Stimulated activated memory B cell treated with anti-CD40 and anti-IgM and Interleukin-4, amounts not matched to agents 10 μg/mL and 1 μg/mL and 100 μg/mL, for 72 hours (primary cell): ENCODE measurements at places on chromosomes 3 and 15.

DNA sequence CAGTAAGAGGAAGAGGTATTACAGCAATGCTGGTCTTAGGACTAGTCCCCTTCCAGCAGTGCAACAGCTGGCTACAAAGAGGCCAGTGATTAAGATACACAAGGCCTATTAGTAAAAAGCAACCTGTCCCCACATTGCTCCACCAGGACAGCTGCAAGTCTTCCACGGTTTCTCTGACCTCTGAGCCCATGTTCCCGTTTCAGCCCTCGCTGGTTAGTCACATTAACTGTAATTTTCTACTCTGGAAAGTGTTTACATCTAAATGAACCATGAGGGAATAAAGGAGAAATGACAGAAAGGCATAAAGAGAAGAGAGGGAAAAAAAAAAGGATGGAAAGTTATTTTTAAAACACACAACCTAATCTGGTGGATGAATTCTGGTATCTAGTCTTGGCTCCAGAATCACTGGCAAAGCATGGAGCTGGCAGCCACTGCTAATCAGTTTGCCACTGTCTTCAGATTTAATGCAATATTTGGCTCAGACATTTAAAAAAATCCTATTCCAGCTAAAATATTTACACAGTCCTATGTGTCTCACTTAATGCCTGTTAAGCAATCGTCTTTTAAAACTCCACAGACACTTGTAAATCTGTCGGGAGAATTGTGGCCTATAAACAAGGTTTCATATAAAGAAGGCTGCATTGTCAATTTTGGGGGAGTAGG lies 154.9 kb downstream of the GREM1 start:
- H3K36me3 ChIP-seq: no peaks in the 10 kb centered on the region
- H3K4me3 ChIP-seq: no peak overlapping the region
- ATAC-seq: no peak
- H3K4me1 ChIP-seq: peaks cover 25% of the 10 kb centered on the region

DNA sequence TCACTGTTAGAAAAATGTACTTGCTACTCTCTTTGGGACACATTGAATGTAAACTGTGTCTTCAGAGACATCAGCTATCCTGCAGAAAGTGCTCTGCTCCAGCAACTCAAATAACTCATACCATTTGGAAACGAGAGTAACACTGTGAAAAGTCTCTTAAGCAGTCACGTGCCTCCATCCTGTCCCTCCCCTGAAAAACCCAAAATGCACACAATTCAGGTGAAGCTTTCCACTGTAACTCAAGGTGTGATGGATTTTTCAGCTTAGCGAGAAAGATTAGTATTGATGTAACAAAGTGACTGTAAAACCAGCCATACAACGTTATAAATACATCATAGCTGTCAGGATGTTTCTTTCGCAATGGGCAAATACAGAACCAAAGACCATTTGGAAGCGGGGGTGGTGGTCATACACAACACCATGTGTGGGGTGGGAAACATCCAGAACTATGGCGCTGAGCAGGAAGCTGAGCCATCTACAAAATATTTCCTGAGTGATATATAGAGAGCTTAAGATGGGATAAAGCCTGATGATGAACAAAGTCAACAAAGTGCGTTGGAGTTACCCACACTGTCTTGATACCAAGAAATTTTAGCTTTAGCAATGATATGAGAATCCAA lies 332.3 kb downstream of the FOXP1 start:
- no peak for ATAC-seq
- peaks cover 4% of the 10 kb centered on the region for H3K36me3 ChIP-seq
- H3K27me3 ChIP-seq: no peaks in the 10 kb centered on the region
- H3K27ac ChIP-seq: no peak overlapping the region
- H3K4me3 ChIP-seq: no peak overlapping the region

GRCh38 chr3:9780910-9781309 lies 11.2 kb upstream of the CAMK1 start:
- peak overlapping the region; percentile 97 for H3K27ac ChIP-seq
- no peaks in the 10 kb centered on the region for H3K27me3 ChIP-seq
- H3K36me3 ChIP-seq: peaks cover 40% of the 10 kb centered on the region
- ATAC-seq: no peak
- H3K4me3 ChIP-seq: peak overlapping the region; percentile 55

- no peak overlapping the region for H3K4me3 ChIP-seq
- no peak overlapping the region for H3K27ac ChIP-seq
- H3K27me3 ChIP-seq: peaks cover 10% of the 10 kb centered on the region
- no peaks in the 10 kb centered on the region for H3K4me1 ChIP-seq
Measured at GRCh38 chr15:48049736-48050135, 71.1 kb upstream of the SLC24A5 start.

- H3K4me1 ChIP-seq: no peaks in the 10 kb centered on the region
- no peaks in the 10 kb centered on the region for H3K27me3 ChIP-seq
- H3K4me3 ChIP-seq: no peak overlapping the region
- H3K27ac ChIP-seq: no peak overlapping the region
Measured at GRCh38 chr3:127712881-127713771, 40.4 kb downstream of the ABTB1 start.

GRCh38 chr3:126008219-126008618 lies 39.2 kb downstream of the ROPN1B start:
- no peaks in the 10 kb centered on the region for H3K27me3 ChIP-seq
- no peak overlapping the region for H3K27ac ChIP-seq
- peaks cover 83% of the 10 kb centered on the region for H3K36me3 ChIP-seq
- H3K4me1 ChIP-seq: no peaks in the 10 kb centered on the region

DNA sequence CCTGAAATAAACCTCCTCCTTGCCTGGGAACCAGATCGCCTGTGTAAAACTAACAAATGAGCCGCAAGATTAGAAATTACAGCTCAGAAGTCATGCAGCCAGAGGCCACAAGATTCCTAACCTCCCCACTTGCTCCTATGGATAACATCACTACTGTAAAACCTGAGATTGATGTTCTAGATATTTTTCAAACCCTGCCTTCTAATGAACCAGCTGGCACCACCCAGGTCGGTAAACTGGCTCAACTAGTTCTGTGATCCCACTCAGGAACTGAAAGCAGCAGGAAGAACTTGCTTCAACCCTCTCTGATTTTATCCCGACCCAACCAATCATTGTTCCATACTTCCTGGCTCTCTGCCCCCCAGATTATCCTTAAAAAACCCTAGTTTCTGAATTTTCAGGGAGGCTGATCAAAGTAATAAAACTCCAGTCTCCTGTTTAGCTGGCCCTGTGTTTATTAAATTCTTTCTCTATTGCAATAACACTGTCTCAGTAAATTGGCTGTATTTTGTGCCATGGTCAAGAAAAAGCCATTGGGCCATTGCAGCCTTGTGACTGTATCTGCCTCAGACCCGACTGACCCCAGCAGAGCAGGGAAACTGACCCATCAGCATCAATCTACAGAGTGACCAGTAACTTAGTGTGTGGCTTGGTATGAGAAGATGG lies 98.9 kb downstream of the RPLP1 start:
- peaks cover 7% of the 10 kb centered on the region for H3K36me3 ChIP-seq
- no peak for ATAC-seq
- no peak overlapping the region for H3K27ac ChIP-seq
- H3K4me3 ChIP-seq: no peak overlapping the region

GRCh38 chr3:49805897-49806701 lies 3.0 kb downstream of the INKA1 start:
- H3K4me3 ChIP-seq: peak overlapping the region; percentile 70
- H3K4me1 ChIP-seq: peaks cover 83% of the 10 kb centered on the region
- H3K36me3 ChIP-seq: peaks cover 14% of the 10 kb centered on the region
- peak overlapping the region; percentile 88 for H3K27ac ChIP-seq
- ATAC-seq: no peak
- H3K27me3 ChIP-seq: no peaks in the 10 kb centered on the region

- H3K36me3 ChIP-seq: peaks cover 76% of the 10 kb centered on the region
- no peak for ATAC-seq
- no peaks in the 10 kb centered on the region for H3K4me1 ChIP-seq
- H3K27me3 ChIP-seq: no peaks in the 10 kb centered on the region
- H3K27ac ChIP-seq: no peak overlapping the region
- H3K4me3 ChIP-seq: no peak overlapping the region
Measured at GRCh38 chr3:183807209-183807728, 18.1 kb downstream of the MAP6D1 start.

DNA sequence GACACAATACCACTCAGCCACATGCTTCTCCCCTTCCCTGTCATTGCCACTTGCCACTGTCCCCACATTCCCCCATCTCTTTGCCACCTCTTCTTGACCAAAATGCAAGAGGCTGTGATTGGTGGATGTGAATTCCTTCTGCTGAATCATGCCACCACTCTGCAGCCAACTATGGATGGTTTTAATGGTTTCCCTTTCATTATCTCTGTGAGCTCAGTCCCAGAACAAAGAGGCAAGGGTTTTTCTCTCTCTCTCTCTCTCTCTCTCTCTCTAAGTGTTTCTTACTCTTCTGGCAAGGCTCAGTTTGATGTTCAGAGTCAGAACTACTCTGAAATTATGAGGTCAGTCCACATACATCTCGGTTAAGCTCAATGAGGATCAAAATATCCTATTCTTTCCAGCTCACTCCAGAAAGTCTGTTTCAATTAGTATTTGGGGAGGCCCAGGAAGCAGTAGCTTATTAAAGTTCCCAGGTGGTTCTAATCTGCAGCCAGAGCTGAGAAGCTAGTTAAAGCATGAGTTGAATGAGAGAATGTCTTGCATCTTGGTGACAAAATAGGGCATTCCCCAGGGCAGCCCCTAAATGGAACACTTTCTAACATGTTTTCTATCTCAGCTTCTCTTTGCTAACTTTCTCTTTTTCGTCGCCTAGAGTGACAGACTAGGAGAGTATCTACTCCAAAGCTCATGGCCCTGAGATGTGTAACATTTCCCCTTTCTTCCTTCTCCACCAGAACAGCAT lies 8.5 kb upstream of the ILDR1 start:
- ATAC-seq: peak; percentile 71
- H3K27me3 ChIP-seq: no peaks in the 10 kb centered on the region
- H3K4me1 ChIP-seq: peaks cover 44% of the 10 kb centered on the region
- H3K27ac ChIP-seq: peak overlapping the region; percentile 87

- H3K27me3 ChIP-seq: peaks cover 8% of the 10 kb centered on the region
- H3K27ac ChIP-seq: no peak overlapping the region
- H3K4me1 ChIP-seq: peaks cover 24% of the 10 kb centered on the region
- no peaks in the 10 kb centered on the region for H3K36me3 ChIP-seq
- no peak for ATAC-seq
Measured at GRCh38 chr3:187997490-187997889, 156.5 kb upstream of the LPP start.

GRCh38 chr3:139006051-139006716 lies at the start of gene PRR23A:
Gene PRR23A, minus strand, starts transcription at chr3:139006268. Its CDS starts 0 bp downstream, at chr3:139006268.
- peaks cover 6% of the 10 kb centered on the region for H3K36me3 ChIP-seq
- H3K4me3 ChIP-seq: no peak within 1 kb of the TSS
- H3K27ac ChIP-seq: no peak within 1 kb of the TSS
- peak; percentile 64 for ATAC-seq

GRCh38 chr3:152737021-152737908 lies 97.7 kb upstream of the P2RY1 start:
- ATAC-seq: peak; percentile 85
- H3K4me3 ChIP-seq: no peak overlapping the region
- H3K4me1 ChIP-seq: no peaks in the 10 kb centered on the region
- no peak overlapping the region for H3K27ac ChIP-seq
- no peaks in the 10 kb centered on the region for H3K27me3 ChIP-seq

DNA sequence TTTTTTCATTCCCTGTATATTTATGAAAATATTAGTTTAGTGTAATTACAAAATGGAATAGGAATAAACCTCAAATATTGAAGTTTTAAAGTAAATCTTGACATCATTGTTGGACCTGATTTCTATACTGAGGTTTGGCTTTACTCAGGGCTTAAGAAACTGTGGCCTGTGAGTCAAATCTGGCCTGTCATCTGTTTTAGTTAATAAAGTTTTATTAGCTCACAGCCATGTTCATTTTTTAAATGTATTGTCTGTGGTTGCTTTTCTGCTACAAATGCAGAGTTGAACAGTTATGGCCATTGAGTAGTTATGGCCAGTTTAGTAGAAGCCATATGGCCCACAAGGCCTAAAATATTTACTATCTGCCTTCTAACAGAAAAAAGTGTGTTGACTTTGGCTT lies 80.7 kb downstream of the DIPK2A start:
- H3K27me3 ChIP-seq: no peaks in the 10 kb centered on the region
- no peaks in the 10 kb centered on the region for H3K4me1 ChIP-seq
- no peak overlapping the region for H3K27ac ChIP-seq
- ATAC-seq: no peak
- H3K36me3 ChIP-seq: no peaks in the 10 kb centered on the region

GRCh38 chr3:35426366-35426958 lies 212.9 kb upstream of the ARPP21 start:
- no peaks in the 10 kb centered on the region for H3K4me1 ChIP-seq
- H3K27ac ChIP-seq: no peak overlapping the region
- H3K4me3 ChIP-seq: no peak overlapping the region
- ATAC-seq: no peak

GRCh38 chr3:182816181-182816580 lies 22.9 kb downstream of the ATP11B start:
- no peak overlapping the region for H3K27ac ChIP-seq
- H3K4me3 ChIP-seq: no peak overlapping the region
- no peaks in the 10 kb centered on the region for H3K27me3 ChIP-seq

DNA sequence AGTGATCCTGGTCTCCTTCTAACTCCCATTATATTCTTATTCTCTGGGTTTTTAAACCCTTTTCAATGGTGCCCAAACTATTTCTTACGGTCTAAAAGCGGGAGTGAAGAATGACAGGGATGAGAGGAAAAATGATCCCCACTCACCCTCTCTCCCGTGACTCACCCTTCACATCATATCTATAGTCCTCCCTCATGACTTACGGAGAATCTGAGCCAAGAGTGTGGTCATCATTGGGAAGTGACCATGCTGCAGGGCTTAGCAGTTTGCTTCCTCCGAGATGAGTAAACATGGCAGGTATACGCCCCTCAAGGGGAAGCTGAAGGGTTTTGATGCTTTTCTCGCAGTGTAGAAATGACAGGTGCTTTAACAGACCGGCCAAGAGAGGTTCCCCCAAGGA lies 274.0 kb downstream of the RYR3 start:
- no peaks in the 10 kb centered on the region for H3K4me1 ChIP-seq
- no peaks in the 10 kb centered on the region for H3K36me3 ChIP-seq
- H3K27me3 ChIP-seq: no peaks in the 10 kb centered on the region
- H3K27ac ChIP-seq: no peak overlapping the region
- ATAC-seq: no peak

- H3K4me3 ChIP-seq: peak overlapping the region; percentile 45
- peak; percentile 98 for ATAC-seq
- peaks cover 62% of the 10 kb centered on the region for H3K4me1 ChIP-seq
- H3K36me3 ChIP-seq: no peaks in the 10 kb centered on the region
- H3K27me3 ChIP-seq: no peaks in the 10 kb centered on the region
Measured at GRCh38 chr3:191235331-191236314, 36.6 kb downstream of the OSTN start.
